Placental epithelial cell (primary cell): ENCODE measurements at places on chromosomes 2 and 18. TPM values are rescaled to one million over a fixed set of nuclear protein-coding genes. Genes with fewer than 3 reads are reported as not detected.

TUBB8B gene
- not detected in 2 replicates for total RNA-seq

SCN2A gene
- 0.11 TPM in 1 of 2 replicates, not detected in the other for total RNA-seq

LOXHD1 gene
- total RNA-seq, result not detected in 2 replicates

ANKRD62 gene
- not detected in 2 replicates for total RNA-seq

TSN gene
- total RNA-seq, result 32.2 and 50.3 TPM in 2 replicates
